CD14-positive monocyte (primary cell): ENCODE measurements at places on chromosomes 11 and 22.

DNA sequence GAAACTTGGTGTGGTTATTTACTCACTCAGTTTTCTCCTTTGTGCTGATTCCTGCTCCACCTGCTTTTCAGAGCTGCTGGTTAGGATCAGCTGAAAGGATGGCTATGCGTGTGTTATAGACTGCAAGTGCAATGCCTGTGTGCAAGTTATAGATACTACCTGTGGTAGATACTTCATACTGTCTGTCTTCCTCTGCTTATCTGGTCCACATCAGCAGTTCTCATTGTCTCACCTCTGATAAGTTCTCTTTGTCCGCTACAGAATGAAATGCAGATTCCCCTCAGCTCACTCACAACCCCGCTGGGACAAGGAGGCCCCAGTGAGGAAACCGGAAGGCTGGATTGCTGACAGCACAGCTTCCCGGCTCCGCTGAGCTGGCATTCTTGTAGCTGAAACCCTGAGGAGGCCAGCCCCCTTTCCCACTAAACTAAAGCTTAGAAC is 37.5 kb upstream of the LYVE1 start:
- H3K36me3 ChIP-seq = no peaks in the 10 kb centered on the region
- H3K27ac ChIP-seq = peak overlapping the region; percentile 95
- H3K4me3 ChIP-seq = peak overlapping the region; percentile 39
- no peaks in the 10 kb centered on the region for H3K27me3 ChIP-seq
- peak; percentile 89 for DNase-seq

GRCh38 chr11:71459767-71460320 is 6.8 kb downstream of the NADSYN1 start:
- H3K4me1 ChIP-seq = no peaks in the 10 kb centered on the region
- H3K27ac ChIP-seq = no peak overlapping the region
- no peak overlapping the region for H3K4me3 ChIP-seq

- no peak overlapping the region for H3K4me3 ChIP-seq
- no peak overlapping the region for H3K27ac ChIP-seq
- H3K4me1 ChIP-seq = no peaks in the 10 kb centered on the region
- DNase-seq = no peak
- no peaks in the 10 kb centered on the region for H3K27me3 ChIP-seq
These were observed 74.2 kb downstream of the MYO7A start for GRCh38 chr11:77201991-77202841.

DNA sequence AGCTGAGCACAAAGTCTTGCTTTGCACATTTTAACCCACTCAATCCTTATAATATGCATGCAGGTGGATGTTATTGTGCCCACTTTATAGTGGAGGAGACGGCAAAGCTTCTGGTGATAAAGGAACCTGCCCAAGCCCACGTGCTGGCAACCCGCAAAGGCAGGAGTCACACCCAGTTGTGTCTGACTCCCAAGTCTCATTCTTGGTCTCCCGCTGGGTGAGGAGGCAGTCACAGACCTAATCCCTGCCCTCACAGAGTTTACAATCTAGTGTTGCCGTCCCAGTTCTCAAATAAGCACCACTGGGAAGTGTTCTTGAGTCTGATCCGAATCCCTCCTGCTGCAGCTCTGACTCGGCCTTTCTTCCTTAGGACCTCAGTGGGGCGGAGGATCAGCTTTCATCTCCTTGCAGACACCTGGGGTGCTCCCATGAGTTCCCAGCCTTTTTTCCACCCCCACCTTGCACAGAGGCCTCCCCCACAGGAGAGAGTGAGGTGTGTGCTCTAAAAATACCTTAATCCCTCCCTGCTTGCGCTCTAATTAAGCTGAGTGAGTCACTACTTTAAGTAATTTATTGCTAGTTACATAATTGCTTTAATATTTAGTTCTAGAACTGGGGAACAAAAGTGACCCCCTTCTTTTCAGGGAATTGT is 15.1 kb downstream of the PDE2A start:
- no peak overlapping the region for H3K27ac ChIP-seq
- H3K27me3 ChIP-seq = no peaks in the 10 kb centered on the region
- DNase-seq = no peak
- no peaks in the 10 kb centered on the region for H3K36me3 ChIP-seq
- no peaks in the 10 kb centered on the region for H3K4me1 ChIP-seq

DNA sequence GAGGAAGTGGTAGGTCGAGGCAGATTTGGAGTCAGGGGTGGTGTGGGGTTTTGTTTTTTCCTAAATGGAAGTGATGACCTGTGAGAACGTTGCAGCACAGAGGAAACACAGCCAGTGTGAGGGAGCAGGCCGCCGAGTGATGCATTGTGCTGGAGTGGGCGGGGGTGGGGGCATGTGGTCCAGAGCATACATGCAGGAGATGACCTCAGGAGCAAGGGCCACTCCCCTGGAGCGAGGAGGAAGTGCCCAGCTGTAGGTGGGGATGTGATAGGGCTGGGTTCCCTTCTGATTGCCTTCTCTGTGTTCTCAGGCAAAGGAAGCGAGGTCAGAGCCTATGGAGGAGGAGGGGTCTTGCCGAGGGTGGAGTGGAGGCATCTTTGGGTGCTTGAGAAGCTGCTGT is 81.4 kb downstream of the PPP6R3 start:
- H3K36me3 ChIP-seq = peaks cover 56% of the 10 kb centered on the region
- H3K27ac ChIP-seq = peak overlapping the region; percentile 42
- H3K27me3 ChIP-seq = no peaks in the 10 kb centered on the region
- no peak overlapping the region for H3K4me3 ChIP-seq

DNA sequence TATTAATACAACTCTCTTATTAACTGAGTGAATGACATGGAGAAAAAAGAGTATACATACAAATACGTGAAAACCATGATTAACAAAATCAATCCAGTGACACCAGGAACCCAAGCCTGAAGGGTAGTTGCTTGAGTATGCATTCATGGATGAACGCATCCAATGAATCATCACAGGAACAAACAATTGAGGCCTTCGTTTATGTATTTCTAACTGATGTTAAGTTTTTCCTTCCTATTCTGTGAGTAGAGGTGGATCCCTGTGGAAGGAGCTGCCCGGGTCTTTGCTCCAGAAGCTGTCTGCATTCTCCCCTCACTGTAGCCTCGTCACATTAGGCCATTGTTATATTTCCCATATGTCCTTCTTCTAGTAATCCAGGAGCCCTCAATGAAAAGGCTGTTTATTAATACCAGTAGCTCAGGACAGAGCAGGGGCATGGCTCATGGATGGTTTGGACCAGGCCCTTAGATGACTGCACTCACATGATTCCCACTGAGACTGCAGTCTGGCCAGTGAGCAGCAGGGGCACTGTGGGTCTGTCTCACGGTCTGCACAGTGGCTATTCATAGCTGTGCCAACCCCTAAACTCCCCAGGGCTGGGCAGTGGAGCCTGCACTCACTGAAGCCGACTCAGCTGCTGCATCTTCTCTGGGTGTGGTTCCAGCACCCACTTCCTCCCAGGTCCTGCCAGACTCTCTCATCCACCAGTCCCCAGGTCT is 128.1 kb upstream of the TOP3B start:
- no peaks in the 10 kb centered on the region for H3K36me3 ChIP-seq
- H3K27ac ChIP-seq = peak overlapping the region; percentile 75
- no peaks in the 10 kb centered on the region for H3K27me3 ChIP-seq
- no peak overlapping the region for H3K4me3 ChIP-seq
- H3K4me1 ChIP-seq = peaks cover 33% of the 10 kb centered on the region
